ENCODE measurements at places on chromosomes 3 and 15.

GRCh38 chr3:124699686-124700396 is 30.4 kb upstream of the UMPS start:
- no peak for DNase-seq

DNA sequence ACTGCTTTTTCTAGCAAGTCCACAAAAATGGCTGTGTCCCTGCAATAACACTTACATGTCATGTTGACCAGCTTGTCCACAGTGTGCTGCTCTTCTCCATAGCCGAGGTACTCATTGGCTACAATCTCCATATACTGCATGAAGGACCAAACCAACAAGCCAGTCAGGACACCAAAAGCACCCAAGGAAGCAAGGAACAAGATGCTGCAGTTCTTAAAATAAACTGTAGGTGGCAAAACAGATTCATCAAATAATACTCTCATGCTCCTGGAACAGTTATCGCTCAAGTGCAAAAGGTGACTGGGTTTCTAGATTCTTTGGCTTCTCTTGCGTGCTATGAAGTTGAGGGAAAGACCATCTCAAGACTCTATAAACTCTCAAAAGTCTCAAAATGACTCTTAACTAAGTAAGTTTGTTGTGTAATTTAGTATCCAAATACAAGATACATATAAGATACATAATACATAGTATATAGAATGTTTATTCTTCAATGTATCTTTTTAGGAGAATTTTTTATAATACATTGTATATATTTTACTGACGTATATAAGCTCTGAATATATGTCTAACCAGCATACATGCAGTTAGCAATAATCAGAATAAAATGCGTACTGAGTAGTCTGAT is 57.0 kb downstream of the NEK10 start:
- no peak for DNase-seq

DNA sequence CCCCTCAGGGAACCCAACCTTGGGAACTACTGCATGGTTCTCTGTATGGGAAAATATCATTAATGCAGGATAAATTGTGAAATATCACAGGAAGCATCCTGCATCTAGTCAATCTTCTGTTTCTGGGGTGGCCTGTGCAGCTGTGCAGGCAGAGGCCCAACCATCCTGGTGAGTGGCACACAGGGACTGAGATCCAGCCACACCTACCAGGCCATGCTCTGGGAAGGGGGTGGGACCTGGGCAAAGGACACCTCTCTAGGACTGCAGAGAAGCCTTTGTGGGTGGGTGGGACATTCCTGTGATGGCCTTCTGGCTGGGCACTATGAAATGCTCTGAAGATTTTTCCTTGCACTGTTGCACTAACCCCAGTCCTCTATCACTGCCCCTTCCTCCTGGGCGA is 26.8 kb downstream of the CCRL2 start:
- no peak for DNase-seq

- DNase-seq: no peak
Measured at GRCh38 chr3:8665407-8665896, 20.9 kb upstream of the SSUH2 start.

DNA sequence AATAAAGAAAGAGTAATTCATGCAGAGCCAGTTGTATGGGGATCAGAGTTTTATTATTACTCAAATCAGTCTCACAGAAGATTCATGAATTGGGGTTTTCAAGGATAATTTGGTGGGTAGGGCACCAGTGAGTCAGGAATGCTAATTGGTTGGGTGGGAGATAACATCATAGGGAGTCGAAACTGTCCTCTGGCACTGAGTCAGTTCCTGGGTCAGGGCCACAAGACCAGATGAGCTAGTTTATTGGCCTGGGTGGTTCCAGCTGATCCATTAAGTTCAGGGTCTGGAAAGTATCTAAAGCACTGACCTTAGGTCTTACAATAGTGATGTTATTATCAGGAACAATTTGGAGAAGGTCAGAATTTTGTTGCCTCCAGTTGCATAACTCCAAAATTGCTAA is 998.6 kb upstream of the EPHA6 start:
- no peak for DNase-seq

- DNase-seq: no peak
Measured at GRCh38 chr15:94324835-94325767, 93.7 kb downstream of the MCTP2 start.

- no peak for DNase-seq
Measured at GRCh38 chr3:108251265-108251664, 29.0 kb upstream of the IFT57 start.
